ENCODE measurements at places on chromosomes 7 and 10.

- no peak for DNase-seq
These were observed 8.1 kb downstream of the AOC1 start for GRCh38 chr7:150860291-150860977.

DNA sequence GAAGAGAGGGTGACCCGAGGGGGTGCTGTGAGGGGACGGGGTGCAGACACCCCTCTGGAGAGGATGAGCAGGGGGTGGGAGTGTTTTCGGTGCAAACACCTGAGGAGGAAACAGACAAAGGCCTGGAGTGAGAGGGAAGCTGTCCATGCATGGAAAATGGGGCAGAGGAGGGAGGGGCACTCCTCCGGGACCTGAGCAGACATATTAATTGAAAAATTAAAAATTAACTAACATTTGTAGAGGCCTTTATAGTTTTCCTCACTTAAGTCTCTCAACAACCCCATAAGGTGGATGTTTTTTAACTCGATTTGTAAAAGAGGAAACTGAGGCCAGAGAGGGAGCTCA lies 1.2 kb downstream of the VPS37D start:
- no peak for DNase-seq

- no peak for DNase-seq
These were observed 269.5 kb downstream of the TSPAN12 start for GRCh38 chr7:120588416-120588815.

DNA sequence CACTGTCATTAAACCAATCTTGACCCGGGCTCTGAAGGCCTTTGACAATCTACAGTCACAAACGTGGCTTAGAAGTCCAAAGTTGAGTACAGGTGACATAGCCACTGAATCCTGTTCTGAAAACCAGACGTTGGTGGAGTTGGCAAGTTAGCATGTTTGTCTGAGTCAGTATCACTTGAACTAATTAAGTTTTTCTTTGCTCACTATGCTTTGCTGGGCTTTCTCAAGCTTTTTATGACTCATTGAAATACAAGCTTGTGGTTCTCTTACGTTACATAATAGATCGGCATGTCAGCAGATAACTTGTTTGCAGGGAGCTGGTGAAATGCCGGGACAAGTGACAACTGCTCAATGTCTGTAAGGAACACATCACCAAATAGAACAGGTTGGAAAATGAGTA lies 53.8 kb downstream of the ARL5B start:
- DNase-seq = no peak

GRCh38 chr7:151745706-151746105 lies 131.2 kb downstream of the PRKAG2 start:
- DNase-seq = no peak

GRCh38 chr7:55006499-55006898 lies 12.3 kb upstream of the EGFR start:
- DNase-seq = no peak

DNA sequence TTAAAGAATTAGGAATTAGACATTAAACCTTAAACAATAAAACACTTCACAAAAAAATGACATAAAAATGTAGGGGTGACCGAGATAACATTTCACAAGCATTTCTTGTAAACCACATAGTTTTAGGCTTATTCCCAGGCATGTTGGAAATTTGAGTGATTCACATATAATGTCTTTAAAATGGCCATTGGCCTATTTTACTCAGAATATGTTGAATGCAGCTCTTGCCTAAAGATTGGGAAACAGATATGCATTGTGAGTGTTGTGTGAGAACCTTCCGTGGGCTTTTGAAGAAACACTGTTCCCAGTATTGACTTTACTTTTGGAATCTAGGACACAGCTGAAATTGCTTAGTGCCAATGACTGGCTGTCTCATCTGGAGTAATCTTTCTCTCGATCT lies 79.6 kb downstream of the ARL5B start:
- no peak for DNase-seq

GRCh38 chr10:77320971-77321471 lies 316.6 kb downstream of the KCNMA1 start:
- DNase-seq = no peak

DNA sequence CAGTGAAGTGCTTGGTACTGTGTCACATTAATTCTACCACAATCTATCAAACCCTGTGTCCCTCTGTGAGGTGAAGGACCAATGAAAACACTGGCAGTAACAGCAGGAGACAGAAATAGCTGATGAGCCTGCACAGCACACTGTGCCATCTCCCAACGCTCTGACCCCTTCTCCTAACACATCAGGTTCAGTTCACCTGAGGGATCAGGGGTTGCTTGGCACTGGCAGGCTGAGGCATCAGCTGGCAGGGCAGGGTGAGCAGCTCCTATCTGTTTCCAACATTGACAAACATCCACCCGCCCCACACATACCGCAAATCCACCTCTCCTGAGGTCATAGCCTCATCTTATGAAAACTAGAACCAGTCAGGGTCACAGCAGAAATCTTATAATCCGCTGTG lies 120.9 kb downstream of the ICA1 start:
- no peak for DNase-seq

DNA sequence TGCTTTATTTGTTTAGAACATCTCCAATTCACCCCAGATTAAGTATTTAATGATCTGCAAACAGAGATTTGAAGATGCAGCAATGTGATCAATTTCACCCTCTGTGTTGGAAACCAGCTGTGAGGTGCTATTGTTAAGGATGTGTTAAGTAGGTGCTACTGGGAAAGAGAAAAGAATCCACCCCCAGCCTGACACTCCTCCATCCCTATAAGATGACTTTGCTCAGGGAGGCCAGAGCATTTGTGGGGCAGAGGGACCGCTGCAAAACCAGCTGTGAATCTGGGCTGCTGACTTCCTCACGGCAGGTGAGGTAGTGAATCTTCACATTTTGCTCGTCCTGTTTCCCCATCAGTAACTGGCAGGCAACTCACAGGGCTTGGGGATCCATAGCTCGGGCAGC lies 297.5 kb downstream of the GFRA1 start:
- no peak for DNase-seq

DNA sequence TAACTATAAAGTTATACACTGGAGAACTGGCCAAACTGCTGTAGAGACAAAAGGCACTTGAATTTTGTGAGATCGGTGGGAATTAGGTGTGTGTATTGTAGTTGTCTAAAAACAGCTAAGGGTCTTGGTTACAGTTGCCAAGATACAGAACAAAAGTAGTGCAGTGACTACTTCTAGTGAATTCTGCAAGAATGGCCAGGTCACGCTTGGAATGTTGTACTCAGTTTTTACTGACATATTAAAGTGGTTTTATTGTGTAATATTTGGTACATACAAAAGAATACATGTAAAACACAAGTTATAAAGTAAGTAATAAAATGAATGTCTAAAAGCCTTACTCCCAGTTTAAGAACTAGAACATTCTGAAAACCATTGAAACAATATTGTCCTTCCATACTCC lies 42.4 kb downstream of the PRPF18 start:
- no peak for DNase-seq

- DNase-seq = no peak
These were observed 202.6 kb upstream of the FZD8 start for GRCh38 chr10:35844686-35845085.

- no peak for DNase-seq
These were observed 2.4 kb downstream of the PSMC2 start for GRCh38 chr7:103349805-103350204.

GRCh38 chr7:28483908-28484605 lies 71.7 kb downstream of the CREB5 start:
- no peak for DNase-seq

GRCh38 chr10:122638106-122638505 lies 61.5 kb downstream of the C10orf120 start:
- DNase-seq = no peak

- no peak for DNase-seq
These were observed 9.4 kb downstream of the ACSL5 start for GRCh38 chr10:112383325-112383724.

DNA sequence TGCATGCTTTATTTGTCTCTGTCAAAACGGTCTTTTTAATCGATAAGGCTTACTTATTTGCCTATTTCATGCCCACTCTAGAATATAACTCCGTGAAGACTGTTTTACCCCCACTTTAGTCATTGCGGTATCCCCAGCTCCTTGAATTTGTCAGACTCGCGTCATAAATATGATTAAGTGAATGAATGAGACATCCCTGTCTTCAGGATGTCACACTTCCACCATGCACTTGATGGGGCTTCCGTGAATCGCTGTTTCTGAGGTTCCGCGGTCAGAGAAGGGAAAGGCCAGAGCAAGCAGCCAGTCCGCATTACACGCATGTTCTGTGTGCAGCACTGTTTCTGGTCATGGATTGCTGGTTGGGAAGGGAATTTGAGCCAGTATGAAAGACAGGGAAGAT lies 138.8 kb downstream of the CELF2 start:
- DNase-seq = no peak

DNA sequence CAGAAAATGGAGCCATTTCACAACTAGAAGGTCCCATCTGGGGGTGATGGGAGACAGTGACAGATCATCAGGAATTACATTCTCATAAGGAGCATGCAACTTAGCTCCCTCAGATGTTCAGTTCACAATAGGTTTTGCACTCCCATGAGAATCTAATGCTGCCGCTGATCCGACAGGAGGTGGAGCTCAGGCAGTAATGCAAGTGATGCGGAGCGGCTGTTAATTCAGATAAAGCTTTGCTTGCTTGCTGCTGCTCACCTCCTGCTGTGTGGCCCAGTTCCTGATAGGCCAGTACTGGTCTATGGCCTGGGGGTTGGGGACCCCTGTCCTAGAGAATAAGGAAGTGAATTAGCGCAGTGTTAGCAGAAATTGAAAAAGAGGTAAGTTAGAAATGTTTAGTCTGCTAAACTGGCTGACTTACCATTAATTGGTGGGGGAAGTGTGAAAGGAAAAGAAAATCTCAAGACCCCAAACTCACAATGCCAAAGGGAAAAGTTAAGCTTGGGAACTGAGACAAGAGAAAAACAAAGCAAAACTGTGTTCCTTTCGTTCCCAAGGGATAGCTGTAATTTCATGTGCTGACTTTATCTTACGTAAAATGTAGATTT lies 76.4 kb downstream of the LYZL2 start:
- DNase-seq = no peak

- DNase-seq = no peak
These were observed 266.8 kb downstream of the CELF2 start for GRCh38 chr10:11284291-11285085.

GRCh38 chr7:113389112-113389646 lies 270.8 kb upstream of the SMIM30 start:
- DNase-seq = no peak

DNA sequence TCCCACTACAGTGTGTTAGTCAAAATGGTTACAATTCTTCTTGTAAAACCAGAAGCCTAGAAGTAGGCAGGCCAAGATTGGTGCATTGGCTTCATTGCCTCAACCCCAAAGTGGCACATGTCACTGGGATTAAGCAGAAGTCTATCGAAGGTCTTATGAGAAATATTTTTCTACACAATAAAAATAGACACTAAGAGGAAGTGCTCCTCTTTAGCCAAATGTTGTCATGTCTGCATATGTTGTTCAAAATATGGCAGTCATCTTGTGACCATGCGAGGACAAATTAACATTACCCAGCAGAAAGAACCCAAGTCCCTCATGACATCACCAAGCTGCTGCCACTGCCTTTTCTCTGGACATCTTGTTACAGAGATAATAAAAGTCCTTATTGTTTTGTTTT lies 6.3 kb upstream of the NSMCE4A start:
- DNase-seq = no peak

GRCh38 chr10:23047201-23048050 lies 48.0 kb upstream of the MSRB2 start:
- no peak for DNase-seq

DNA sequence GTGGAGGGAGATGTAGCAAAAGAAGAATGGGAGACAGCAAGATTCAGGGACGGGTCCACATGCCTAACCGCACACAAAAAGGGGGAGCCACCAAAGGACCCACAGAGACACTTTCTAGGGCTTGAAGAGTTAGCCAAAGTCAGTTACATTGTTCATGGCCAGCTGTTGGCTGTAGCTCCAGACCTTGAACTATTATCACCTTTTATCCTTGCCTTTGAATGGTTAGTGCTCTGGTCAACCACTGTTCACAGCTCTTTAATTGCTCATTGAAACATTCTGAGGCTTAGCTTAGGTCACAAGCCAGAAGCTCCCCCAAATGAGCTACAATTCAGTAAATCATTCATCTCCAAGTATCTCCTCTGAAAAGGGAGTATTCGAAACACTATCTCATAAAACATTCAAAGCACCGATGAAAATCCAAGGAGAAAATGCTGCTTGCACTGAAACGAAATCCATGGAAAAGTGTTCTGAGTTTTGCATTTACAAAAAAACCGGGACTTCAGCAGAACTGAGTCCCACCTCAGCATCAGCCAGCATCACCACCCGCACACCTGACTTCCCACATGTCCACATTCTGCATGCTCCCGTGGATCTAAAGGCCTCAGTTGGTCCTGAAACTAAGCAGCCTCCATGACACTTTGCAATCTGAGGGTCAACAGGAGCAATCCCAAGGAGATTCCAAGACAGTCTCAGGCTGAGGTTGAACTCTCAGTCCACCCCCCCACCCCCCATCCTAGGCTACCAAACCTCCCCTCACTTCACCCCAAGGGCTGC lies 4.0 kb downstream of the SORBS1 start:
- DNase-seq = no peak

- DNase-seq = no peak
These were observed 290.7 kb downstream of the KLF6 start for GRCh38 chr10:3494131-3494837.

GRCh38 chr7:27453702-27454405 lies 208.8 kb downstream of the HIBADH start:
- DNase-seq = no peak

DNA sequence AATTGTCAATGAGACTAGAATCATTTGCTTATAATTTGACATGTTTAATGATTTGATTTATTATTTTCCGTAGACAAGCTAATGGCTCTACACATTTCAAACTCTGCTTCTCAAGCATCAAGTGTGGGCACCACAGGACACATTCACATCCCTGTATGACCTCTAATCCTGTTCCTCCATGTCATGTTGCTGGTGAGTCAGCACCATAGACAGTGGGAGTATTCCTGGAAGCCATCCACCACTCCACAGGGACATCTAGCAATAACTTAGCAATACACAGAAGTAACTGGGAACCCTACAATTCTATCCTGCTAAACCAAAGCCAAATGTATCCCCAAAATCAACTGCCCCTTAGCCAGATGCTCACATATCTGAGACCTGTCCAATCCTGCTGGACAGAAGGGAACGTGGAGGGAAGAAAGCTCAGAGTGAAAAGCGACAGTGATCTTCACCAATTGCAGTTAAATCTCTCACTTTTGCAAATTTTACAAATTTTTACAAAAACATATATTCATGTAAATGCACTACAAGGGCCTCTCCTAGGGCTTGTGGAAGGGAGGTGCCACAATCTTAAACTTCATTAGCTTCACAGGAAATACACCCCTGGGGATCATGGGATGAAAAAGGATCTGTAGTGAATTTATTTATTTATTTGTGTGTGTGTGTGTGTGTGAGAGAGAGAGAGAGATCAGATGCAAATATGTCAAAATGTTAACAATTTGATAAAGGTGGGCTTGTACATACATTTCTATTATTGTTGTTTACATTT lies 126.5 kb downstream of the GFRA1 start:
- DNase-seq = no peak

- no peak for DNase-seq
These were observed 272.2 kb upstream of the YAE1 start for GRCh38 chr7:39294022-39294421.

All from left renal cortex interstitium (tissue), 4 donors.